ENCODE measurements at places on chromosomes 6 and 20. TPM values are rescaled to one million over a fixed set of nuclear protein-coding genes. Genes with fewer than 3 reads are reported as not detected.

DNA sequence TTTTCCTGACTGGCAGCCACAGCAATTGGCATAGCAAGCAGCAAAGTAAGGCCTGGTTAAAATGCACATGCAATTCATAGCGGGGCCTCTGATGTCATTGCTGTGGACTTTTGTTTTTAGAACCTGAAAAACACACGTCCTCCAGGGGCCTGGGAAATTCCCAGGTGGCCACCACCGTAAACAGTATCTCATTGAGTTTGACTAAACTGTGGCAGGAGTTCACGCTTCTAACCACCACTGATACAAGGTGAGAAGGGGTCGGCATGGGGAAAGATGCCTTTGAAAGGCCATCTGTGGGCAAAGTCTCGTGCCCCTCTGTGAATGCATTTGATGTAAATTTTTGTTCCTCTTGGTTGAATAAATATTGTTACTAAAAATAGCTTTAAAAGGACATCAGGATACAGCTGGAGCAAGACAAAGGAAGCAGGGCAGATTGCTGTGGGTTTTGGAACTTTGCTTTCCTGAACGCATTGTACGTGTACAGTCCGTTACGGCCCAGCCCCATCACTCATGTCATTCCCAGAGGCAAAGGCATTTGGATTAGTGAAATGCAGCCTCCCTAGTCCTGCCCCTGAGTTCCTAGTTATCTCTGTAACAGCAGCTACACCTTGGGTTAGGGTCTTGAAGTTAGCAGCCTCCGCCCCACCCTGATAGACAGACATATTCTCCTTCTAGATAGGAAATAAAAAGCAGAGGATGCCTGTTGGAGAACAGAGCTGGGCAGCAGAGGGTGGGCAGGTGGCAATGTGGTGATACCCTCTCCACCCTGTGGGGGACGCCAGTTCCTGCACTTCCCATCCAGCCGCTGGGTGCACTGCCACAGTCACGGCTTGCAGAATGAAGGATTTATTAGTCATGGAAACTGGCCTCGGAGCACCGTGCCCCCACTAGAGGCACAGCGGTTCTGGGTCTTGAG lies 80.3 kb downstream of the ZDHHC14 start:
- peak overlapping the region; percentile 73 for H3K27ac ChIP-seq
- DNase-seq, result peak; percentile 68
- no peak overlapping the region for H3K4me3 ChIP-seq
- H3K27me3 ChIP-seq, result no peaks in the 10 kb centered on the region

GRCh38 chr20:36234771-36235320 lies 1.4 kb upstream of the AAR2 start:
- no peak overlapping the region for H3K4me3 ChIP-seq
- peaks cover 2% of the 10 kb centered on the region for H3K36me3 ChIP-seq
- no peaks in the 10 kb centered on the region for H3K27me3 ChIP-seq
- no peak overlapping the region for H3K27ac ChIP-seq
- no peak for DNase-seq
- H3K4me1 ChIP-seq, result peaks cover 4% of the 10 kb centered on the region

GRCh38 chr6:84282550-84282949 lies 55.1 kb upstream of the CEP162 start:
- DNase-seq, result peak; percentile 49
- no peaks in the 10 kb centered on the region for H3K27me3 ChIP-seq
- no peak overlapping the region for H3K4me3 ChIP-seq
- H3K36me3 ChIP-seq, result no peaks in the 10 kb centered on the region
- no peaks in the 10 kb centered on the region for H3K4me1 ChIP-seq

DNA sequence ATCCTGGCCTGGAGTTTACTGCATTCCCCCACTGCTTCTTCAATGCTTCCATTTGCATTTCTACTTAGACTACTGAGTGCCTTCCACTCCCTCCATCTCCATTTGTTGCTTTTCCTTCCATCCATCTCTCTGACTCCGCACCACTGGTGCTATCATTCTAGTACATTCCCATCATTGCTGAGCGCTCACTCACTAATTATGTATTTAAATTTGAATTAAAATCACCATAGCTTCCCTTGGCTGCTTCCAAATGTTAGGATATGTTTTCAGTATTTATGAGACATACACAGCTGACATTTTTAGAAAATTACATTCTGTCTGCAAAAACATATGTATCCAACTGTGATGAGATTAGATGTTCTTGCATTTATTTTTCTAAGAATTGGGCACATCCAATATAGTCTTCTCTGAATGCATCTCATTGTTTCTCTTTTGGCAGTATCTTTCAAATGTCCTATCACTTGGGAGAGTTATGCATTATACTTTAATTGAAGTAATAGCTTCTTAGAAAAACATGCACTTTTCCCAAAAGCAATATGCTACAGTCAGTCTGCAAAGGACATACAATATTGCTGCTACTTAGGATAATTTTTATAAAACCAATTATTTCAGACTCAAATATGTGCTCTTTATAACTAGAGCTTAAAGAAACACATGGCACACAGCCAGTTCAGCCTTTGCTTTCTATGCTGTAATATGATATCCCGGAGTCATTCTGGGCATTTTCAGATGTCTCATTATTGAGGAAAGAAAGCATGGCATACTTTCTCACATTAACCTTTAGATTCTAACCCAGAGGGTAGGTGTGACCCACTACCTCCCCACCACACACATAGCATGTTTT lies 12.1 kb upstream of the COL21A1 start:
- H3K4me1 ChIP-seq, result peaks cover 41% of the 10 kb centered on the region
- no peak overlapping the region for H3K27ac ChIP-seq
- no peaks in the 10 kb centered on the region for H3K36me3 ChIP-seq

- H3K4me1 ChIP-seq, result no peaks in the 10 kb centered on the region
- H3K27me3 ChIP-seq, result no peaks in the 10 kb centered on the region
- H3K4me3 ChIP-seq, result no peak overlapping the region
- DNase-seq, result no peak
- H3K36me3 ChIP-seq, result no peaks in the 10 kb centered on the region
Measured at GRCh38 chr6:9292975-9293374, 857.6 kb upstream of the SLC35B3 start.

GRCh38 chr6:7406743-7407142 lies 17.1 kb downstream of the RIOK1 start:
- no peak for DNase-seq
- H3K27me3 ChIP-seq, result no peaks in the 10 kb centered on the region
- no peak overlapping the region for H3K4me3 ChIP-seq
- peaks cover 51% of the 10 kb centered on the region for H3K36me3 ChIP-seq
- no peaks in the 10 kb centered on the region for H3K4me1 ChIP-seq
- no peak overlapping the region for H3K27ac ChIP-seq

GRCh38 chr20:13119583-13119982 lies 101.5 kb upstream of the ISM1 start:
- no peaks in the 10 kb centered on the region for H3K27me3 ChIP-seq
- H3K27ac ChIP-seq, result no peak overlapping the region
- H3K4me3 ChIP-seq, result no peak overlapping the region
- DNase-seq, result peak; percentile 55
- H3K36me3 ChIP-seq, result no peaks in the 10 kb centered on the region

GRCh38 chr6:48667797-48668196 lies 556.8 kb upstream of the PTCHD4 start:
- no peak overlapping the region for H3K4me3 ChIP-seq
- H3K36me3 ChIP-seq, result no peaks in the 10 kb centered on the region
- no peaks in the 10 kb centered on the region for H3K4me1 ChIP-seq
- DNase-seq, result no peak
- no peaks in the 10 kb centered on the region for H3K27me3 ChIP-seq

GRCh38 chr20:43938017-43938655 lies 23.5 kb downstream of the TOX2 start:
- peaks cover 31% of the 10 kb centered on the region for H3K4me1 ChIP-seq
- no peaks in the 10 kb centered on the region for H3K36me3 ChIP-seq
- H3K27ac ChIP-seq, result no peak overlapping the region
- no peaks in the 10 kb centered on the region for H3K27me3 ChIP-seq

- H3K4me3 ChIP-seq, result no peak overlapping the region
- no peaks in the 10 kb centered on the region for H3K27me3 ChIP-seq
- DNase-seq, result peak; percentile 67
Measured at GRCh38 chr6:46221222-46221793, 50.5 kb upstream of the ENPP5 start.

GRCh38 chr6:53986165-53986720 lies 125.0 kb upstream of the MLIP start:
- H3K27ac ChIP-seq, result no peak overlapping the region
- H3K36me3 ChIP-seq, result no peaks in the 10 kb centered on the region
- peak; percentile 62 for DNase-seq
- no peak overlapping the region for H3K4me3 ChIP-seq

The DDX43 gene
- 0.14 TPM for total RNA-seq

The ABCC10 gene
- 18.7 TPM for total RNA-seq

The NOTCH4 gene
- 43.0 TPM for total RNA-seq
